Brain (organoid and tissue), 16 donors: ENCODE measurements at places on chromosomes 4 and X. TPM values are rescaled to one million over a fixed set of nuclear protein-coding genes. Genes with fewer than 3 reads are reported as not detected.

The EFNB1 gene
- polyA plus RNA-seq = 21.3 TPM

The PCDH7 gene
- polyA plus RNA-seq = 1.7 TPM

The SCML2 gene
- polyA plus RNA-seq = 3.9 TPM

The ARHGAP24 gene
- 1.6 TPM for polyA plus RNA-seq

The GCNA gene
- 0.15 TPM for polyA plus RNA-seq

The NUDT9 gene
- polyA plus RNA-seq = 24.9 TPM

The FRMD7 gene
- polyA plus RNA-seq = not detected

The ZNF711 gene
- polyA plus RNA-seq = 10.1 TPM
